ENCODE measurements at places on chromosomes 11 and 22.

DNA sequence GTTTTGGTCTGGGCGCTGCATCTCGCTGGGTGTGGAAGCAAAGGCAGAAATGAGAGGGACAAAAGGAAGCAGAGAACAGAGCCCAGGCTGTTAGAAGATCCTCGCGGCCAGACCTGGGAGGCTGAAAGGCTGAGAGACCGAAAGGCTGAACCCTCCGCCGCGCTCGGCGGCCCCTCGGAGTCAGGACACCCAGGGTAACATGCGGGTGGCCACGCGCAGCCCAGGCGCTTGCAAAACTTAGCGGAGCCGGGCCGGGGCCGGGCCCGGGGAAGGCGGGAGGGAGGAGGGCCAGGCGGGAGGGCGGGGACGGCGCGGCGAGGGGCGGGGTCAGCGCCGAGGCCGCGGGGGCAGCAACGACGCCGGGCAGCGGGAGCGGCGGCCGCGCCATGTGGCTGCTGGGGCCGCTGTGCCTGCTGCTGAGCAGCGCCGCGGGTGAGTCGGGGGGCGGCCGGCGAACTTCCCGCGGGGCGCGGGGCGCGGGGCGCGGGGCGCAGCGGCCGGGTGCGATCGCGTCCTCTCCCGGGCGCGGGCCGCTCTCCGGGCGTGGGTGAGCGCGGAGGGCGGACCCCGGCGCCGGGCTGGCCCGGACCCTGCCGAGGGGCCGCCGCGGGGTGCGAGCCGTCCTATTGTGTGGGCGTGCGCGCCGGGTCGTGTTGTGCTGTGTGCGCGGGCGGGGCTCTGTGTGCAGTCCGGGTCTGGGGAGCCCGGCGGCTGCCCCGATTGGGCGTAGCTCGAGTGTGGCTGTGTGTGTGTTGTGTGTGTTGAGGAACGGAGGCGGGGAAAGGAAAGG is at the start of gene LDLRAD3:
Gene LDLRAD3 (plus strand): TSS at position 350 of the 790 bp plus-strand sequence. CDS start 37 bp downstream, at position 387.
- peak; percentile 90 for DNase-seq

GRCh38 chr11:75383246-75383645 is 16.1 kb upstream of the RPS3 start:
- peak; percentile 64 for DNase-seq

GRCh38 chr11:7300281-7300680 is 48.6 kb downstream of the SYT9 start:
- DNase-seq, result no peak

- DNase-seq, result peak; percentile 38
These were observed 64.8 kb downstream of the STIM1 start for GRCh38 chr11:3920148-3920852.

- no peak for DNase-seq
These were observed 5.5 kb upstream of the LINC01488 start for GRCh38 chr11:69475866-69476471.

DNA sequence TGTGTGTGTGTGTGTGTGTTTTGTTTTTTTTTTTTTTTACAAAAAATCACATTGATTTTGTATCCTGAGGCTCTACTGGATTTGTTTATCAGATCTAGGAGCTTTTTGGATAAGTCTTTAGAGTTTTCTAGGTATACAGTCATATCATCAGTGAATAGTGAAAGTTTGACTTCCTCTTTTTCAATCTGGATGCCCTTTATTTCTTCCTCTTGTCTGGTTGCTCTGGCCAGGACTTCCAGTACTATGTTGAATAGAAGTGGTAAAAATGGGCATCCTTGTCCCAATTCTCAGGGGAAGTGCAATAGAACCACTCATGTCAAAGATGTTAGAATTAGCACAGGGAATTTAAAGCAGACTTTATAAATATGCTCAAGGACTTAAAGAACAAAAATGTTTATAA is 32.6 kb upstream of the PRDM11 start:
- DNase-seq, result peak; percentile 42

DNA sequence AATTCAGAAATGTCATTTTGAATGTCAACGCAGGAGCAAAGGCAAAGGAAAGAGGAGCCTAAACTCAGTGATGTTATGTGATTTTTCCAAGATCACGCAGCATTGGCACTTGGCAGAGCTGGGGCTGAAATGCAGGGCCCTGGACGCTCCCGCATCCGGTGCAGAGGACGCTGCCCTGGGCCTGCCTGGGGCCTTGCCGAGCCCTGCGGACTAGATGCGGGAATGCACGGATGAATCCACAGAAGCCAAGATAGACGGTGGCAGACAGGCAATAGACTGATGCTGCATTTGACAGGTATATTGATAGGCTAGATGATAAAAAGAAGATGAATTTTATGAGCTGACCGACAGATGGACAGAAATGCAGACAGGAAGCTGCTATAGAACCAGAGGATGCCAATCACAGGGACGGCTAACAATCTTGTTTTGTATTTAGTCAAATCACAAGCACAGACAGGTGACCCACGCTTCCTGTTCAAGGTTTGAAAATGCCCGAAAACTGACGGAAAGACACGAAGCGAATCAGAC is 696 bp upstream of the MARK2 start:
- DNase-seq, result no peak

GRCh38 chr11:75850787-75851186 is 35.8 kb downstream of the UVRAG start:
- DNase-seq, result no peak

DNA sequence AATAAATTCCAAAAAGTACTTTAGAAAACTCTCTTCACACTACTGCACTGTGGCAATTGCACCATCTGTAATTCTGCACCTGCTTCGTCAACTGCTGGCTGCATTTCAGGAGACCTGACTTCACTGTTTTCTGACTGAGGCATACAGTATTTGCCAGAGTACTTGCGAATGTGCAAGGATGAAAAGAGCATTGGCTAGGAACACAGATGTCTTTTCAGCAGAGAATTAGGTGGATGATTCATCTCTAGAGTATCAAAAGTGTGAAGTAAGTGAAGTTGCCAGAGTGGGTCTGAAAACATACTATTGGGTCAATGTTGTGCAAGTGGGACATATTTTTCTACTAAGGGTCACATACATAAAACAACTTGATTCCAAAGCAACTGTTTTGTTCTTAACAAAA is 427.5 kb upstream of the CCDC90B start:
- no peak for DNase-seq

Data from suppressor macrophage (primary cell).